ENCODE measurements at places on chromosomes 13 and 19.

DNA sequence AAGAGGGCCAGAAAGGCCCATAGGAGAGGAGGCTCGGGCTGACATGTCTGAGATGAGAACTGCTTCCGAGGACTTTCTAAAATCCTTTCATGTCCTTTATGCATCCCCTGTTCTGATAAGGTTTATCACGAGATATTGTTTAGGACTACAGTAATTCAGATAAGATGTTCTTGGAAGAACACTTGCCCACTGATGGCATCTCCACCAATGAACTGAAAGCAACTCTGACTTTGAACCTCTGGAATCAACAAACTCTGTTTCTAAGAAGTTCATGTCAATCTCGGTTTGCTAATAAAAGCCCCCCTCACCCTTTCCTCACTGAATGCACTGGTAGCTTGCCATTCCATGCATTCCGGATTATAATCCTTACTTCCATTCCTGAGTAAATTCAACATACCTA, 90.9 kb downstream of the FGF9 start:
- DNase-seq, result no peak

DNA sequence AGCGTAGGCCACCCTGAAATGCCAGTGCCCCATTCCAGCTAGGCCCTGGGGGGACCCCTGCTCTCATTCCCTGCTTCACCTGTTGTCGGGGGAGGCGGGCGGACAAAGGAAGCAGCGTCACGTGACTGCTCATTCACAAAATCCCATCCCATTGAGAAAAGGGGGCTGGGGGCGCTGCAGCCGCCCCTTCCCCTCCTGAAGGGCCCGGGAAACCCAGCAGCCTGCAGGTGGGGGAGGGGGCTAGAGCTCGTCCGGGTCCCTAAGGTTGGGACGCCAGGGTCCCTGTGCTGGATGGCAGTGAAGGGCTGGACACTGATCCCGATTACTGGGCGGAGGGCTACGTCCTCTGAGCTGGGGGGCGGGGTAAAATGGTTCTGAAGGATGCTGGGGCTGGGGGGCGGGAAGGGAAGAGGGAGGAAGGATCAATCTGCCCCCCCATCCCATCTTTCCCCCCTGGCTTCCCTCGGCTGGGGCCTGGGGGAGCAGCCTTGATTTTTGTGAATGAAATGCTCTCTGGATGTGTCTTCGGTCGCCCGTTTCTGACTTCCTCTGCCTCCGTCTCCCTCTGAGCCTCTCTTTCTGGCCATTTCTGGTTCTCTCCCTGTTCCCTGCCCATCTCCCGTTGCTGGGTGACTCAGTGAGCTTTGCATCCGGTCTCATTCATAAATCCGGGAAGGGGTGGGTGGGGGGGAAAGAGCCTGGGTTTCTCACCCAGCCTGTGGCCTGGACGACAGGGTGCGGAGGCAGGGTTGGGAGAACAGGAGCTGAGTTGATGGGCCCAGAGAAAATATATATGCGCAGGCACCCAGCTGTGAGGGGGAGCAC, 816 bp downstream of the SPRED3 start:
- no peak for DNase-seq

GRCh38 chr19:51124729-51125128, at the start of gene SIGLEC9:
SIGLEC9 (plus strand) TSS chr19:51124906; CDS start chr19:51124975, 69 bp downstream.
- no peak for DNase-seq

- no peak for DNase-seq
Measured at GRCh38 chr13:50592412-50593155, 250.9 kb downstream of the DLEU7 start.

DNA sequence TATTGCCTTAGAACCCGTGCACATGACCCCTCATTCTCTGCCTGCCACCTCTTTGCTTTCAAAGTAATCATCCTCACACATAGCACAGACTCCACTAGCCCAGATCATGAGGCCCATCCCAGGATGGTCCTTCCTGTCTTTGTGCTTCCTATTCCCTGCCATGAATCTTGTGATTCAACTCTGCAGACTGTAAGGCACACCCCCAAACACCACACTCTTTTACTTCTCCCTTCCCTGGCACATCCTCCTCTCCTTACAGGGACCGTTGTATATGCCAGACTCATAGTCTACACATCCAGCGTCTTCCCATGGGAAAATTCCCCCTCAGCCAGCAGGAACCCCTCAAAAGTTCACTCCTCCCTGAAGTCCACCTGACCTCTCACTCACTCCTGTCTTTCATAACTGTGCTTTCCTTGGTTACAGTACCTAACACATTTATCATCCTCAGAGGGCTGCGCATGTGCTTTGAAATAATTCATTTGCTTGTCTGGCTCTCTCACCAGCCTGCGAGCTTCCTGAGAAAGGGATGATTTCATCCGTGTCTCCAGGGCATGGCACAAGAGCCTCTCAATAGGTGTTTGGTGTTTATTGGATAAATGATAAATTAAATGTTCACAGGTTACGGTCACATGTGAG, 26.8 kb upstream of the LRCH1 start:
- DNase-seq, result no peak

GRCh38 chr13:39486758-39487157, 116.2 kb downstream of the LHFPL6 start:
- no peak for DNase-seq

GRCh38 chr19:9586764-9587163, 2.5 kb upstream of the ZNF121 start:
- peak; percentile 73 for DNase-seq

- no peak for DNase-seq
Measured at GRCh38 chr19:16070366-16070990, 5.8 kb upstream of the TPM4 start.

- DNase-seq, result no peak
Measured at GRCh38 chr13:26257049-26257448, 3.1 kb downstream of the CDK8 start.

GRCh38 chr13:44365008-44365407, 8.6 kb upstream of the SERP2 start:
- no peak for DNase-seq

GRCh38 chr19:16002406-16003384, 53.9 kb downstream of the OR10H4 start:
- DNase-seq, result no peak

GRCh38 chr13:98055623-98056022, 87.3 kb upstream of the FARP1 start:
- no peak for DNase-seq

GRCh38 chr19:4414144-4414799, 11.8 kb downstream of the CHAF1A start:
- no peak for DNase-seq

DNA sequence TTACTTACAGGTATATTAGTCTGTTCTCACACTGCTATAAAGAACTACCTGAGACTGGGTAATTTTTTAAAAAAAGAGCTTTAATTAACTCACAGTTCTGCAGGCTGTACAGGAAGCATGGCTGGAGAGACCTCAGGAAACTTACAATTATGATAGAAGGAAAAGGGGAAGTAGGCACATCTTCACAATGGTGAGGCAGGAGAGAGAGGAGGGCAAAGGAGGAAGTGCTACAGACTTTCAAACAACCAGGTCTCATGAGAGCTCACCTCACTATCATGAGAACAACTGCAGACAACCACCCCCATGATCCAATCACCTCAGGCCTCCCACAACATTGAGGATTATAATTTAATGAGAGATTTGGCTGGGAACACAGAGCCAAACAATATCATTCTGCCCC, 511.7 kb downstream of the SLITRK6 start:
- DNase-seq, result peak; percentile 34

Data from AML-193 (cell line).